ENCODE measurements at places on chromosomes 3 and 15.

DNA sequence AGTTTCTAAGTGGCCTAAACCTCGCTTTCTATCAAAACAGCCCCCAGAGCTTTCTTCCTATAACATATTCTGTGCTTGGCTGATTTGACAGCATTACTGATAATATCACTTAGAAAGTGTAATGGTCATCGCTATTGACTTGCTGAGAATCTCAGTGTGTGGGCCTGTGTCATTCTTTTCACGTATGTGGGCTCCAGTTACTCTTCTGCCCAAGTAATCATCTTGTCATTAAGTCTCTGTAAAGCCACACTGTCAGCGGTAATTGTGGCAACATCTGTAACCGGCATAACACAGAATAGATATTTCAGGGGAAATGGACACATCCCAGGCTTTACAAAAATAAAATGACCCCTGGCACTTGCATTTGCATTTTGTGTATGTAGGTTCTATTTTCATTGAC, 313.6 kb upstream of the LMCD1 start:
- no peak for DNase-seq

DNA sequence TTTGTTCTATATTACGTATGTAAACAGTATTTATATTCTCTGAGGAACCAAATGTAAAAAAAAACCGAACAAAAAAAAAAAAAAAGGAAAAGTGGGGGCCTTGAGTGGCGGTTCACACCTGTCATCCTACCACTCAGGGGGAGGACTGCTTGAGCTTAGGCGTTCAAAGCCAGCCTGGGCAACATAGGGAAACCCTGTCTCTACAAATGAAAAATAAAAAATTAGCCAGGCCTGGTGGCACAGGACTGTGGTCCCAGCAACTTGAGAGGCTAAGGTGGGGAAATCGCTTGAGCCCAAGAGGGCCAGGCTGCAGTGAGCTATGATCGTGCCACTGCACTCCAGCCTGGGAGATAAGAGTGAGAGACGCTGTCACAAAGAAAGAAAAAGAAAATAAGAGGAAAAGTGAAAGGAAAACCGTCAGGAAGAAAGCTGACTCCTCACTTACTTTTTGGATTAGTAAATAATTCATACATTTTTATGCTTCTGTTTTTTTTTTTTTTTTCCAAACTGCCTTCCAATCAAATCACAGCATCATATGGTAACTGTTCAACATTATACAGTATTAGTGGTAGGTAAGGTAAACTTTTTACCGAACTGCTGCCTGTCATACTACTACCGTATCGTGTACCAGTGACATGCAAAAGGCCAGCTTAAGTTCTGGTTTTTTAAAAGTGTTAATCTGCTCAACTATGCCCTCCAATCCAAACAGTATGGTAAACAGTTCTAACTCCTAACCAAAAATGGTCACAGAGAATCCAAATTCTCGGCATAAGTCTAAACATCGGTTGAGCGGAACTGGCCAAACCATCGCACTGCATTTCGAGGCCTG, 1.2 kb downstream of the PHC3 start:
- no peak for DNase-seq

- no peak for DNase-seq
Measured at GRCh38 chr15:25410649-25411048, 28.2 kb downstream of the UBE3A start.

GRCh38 chr15:64865998-64866520, 24.3 kb downstream of the PLEKHO2 start:
- DNase-seq: no peak

DNA sequence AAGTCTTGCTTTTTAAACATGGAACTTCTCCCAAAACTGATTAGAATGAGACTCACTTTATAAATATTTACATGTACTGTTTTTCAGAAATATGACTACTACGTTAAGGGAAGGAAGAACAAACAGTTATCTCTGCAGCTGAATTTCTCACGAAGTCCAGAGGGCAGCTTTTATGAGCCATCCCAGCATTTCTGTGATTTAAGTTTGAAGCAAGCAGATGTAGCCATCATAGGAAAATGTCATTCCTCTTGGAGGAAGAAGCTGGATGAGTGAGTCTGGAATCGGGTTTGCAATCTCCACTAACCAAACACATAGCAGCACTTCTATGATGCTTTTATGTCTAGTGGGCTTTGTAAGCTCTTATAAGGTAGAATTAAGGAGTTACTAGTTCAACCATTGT, 53.7 kb downstream of the SCN11A start:
- DNase-seq: no peak

- no peak for DNase-seq
Measured at GRCh38 chr3:58293516-58293915, 12.5 kb upstream of the RPP14 start.

DNA sequence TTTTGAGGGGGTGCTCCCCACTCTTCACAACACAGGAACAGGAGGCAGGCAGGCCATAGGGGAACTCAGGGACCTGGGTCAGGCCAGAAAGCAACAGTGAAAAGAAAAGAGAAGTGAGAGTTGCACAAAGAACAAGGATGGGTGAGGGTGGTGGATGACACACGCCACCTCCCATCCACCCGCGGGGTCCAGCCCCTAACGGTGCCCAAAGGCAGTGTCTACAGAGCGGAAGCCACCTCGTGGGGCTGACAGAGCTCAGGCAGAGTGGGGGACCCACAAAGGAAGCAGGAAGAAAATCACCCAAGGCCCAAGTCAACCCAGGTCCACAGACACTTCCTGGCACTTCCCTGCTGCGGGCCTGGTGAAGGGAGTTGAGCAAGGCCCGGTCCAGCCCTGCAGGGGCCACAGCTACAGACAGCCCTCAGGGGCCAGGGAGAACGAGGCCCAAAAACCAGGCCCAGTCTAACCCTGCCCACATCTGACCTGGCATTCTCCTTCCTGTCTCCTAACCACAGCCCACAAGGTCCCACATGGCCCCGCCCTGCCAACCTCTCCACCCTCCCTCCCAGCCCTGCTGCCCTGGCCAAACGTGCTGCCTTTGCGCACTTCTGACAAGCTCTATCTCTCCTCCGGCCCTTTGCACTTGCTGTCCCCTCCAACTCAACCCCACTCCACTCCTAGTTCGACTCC, 5.9 kb downstream of the NUP210 start:
- peak; percentile 72 for DNase-seq

DNA sequence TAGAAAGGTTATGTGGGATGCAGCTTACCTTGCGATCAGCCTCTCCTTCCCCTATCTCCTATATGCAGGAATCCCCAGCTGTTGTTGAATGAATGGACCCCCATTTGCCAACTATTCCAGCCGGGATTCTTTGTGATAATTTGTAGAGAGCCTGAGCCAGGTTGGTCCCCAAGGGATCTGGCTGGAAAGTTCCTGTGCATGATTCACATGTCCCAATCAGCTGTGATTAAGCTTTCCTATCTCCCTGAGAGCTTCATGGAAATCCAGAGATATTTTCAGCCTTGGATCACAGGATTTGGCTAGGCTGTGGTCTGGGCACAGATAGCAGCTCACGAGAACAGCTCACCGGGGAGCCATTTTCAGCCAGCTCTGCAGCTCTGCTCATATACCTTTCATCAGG, 76.7 kb downstream of the ARNT2 start:
- no peak for DNase-seq

DNA sequence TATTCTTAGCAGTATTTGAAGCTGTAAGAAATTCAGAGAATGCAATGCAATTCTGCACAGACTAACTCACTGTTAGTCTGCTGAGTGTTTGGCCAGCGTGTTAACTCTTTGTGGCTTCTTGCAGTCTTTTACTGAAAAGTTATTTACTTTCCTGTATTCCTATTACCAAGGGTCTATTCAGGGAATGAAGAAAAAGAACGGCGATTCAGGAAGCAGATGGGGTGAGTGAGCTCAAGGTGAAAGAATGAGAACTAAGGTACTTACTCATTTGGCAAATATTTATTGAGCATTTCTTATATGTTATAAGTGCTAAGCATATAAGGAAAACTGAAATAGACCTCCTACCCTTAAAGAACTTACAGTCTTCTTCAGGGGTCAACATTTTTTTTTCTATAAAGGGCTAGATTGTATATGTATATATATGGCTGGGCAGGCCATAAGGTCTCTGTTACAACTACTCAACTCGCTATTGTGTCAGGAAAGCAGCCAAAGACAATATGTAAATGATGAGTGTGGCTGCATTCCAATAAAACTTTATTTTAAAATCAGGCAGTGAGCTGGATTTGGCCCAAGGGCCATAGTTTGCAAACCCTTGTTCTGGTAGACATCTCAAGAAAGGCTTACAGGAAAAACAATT, 271.9 kb upstream of the GADL1 start:
- DNase-seq: no peak

GRCh38 chr3:196585044-196585757, 16.7 kb downstream of the FBXO45 start:
- no peak for DNase-seq

DNA sequence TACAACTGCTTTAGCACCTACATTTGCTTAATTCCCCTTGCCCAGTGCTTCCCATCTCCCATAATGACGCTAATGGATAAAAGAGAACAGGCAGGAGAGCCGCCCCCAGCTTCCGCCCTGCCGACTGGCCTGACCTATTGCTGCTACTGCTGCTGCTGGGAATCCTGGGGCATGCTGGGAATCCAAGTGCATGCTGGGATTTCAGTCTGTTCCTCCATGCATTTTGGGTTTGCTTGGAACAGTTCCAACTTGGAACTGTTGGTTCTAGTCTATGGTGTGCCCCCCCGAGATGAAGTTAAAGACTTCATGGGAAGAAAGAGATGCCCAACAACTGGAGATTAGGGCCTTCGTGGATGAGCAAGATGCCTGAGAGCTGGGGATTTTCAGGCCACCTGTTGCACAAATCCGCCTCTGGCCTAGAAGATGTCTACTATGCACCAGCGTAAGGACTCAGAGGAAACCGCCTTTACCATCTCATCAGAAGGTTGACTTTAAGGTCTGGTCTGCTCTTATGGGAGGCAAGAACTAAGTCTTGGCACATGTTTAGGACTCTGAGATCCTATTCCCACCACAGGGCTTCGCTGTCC, 29.0 kb downstream of the HAPLN3 start:
- DNase-seq: no peak

DNA sequence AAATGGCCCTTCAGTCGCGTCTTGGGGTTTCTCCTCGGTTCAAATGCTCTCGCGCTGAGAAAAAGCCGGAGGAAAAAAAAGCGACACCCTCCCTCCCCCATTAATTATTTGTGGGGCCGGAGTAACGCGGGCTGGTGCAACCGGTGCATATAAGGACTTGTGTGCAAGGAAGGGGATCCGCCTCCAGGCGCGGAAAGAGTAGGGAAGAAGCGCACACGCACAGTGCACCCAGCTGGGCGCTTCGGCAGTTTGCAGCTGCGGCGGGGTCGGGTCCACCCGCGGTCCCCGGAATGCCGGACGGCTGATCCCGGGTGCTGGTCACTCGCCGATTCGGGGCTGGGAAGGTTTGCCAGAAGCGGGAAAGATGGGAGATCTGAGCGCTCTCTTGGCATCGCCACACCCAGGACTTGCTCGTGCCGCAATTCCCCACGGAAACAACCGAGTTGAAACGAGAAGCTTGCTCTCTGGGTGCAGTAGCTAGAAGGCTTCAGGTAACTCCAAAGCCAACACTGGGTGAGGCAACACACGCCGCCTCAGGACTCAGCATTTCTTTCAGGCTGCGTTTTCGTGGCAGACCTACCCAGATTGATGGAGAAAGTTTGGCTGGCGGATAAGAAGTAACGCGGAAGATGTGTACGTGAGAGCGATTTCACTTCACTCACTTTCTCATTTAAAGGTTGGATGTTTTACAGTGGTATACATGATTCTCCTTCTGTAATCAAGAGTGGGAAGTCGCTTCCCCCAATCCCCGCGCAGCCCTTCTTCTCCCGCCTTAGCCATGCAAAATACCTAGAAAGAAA, 720 bp upstream of the TNIK start:
- DNase-seq: peak; percentile 39

DNA sequence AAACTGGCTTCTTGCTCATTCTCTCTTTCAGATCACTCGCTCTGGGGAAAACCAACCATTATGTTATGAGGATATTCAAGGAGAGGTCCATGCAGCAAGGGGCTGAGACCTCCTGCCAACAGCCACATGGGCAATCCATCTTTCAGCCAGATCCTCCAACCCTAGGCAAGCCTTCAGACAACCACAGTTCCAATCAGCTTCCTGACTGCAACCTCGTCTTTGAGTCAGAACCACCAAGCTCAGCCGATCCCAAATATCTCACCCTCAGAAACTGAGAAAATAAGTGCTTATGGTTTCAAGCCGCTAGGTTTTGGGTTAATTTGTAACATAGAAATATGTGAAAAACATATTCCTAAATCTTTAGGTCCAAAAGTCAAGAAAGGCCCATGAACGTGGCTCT, 10.3 kb downstream of the LDHAL6B start:
- DNase-seq: no peak

DNA sequence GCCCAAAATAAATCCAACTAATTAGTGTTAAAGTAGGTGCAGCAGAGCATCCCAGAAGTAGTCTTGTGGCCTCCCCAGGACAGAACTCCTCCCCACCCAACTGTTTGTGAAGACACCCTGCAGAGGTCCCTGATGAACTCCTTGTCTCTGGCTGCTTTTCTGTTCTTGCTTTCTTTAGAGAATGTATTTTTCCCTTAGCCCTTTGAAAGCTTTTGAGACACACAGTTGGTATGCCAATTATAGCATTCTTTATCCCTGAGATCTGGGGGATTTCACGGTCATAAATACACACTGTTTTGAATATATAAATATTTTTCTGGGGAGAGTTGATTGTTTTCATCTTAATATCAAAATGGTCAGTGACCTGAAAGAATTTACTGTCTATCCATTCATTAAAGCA, 9.8 kb downstream of the TFG start:
- DNase-seq: no peak

DNA sequence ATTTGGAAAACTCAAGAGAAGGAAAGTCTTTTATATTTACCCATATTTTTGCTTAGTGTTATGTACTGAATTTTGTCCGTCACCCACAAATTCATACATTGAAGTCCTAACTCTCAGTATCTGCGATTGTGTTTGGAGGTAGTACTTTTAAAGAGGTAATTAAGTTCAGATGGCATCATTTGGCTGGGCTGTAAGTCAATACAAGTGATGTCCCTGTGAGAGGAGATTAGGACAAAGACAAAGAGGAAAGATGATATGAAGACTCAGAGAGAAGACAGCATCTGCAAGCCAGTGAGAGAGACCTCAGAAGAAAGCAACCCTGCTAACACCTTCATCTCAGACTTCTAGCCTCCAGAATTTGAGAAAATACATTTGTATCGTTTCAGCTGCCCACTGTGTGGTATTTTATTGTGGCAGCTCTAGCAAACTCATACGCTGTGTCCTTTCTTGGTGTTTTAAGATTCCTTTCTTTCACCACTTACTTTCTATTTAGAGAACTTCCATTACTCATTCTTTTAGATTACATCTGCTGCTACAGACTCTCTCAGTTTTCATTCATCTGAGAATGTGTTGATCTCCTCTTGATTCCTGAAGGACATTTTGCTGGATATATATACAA, 17.0 kb downstream of the LRCH3 start:
- DNase-seq: no peak

DNA sequence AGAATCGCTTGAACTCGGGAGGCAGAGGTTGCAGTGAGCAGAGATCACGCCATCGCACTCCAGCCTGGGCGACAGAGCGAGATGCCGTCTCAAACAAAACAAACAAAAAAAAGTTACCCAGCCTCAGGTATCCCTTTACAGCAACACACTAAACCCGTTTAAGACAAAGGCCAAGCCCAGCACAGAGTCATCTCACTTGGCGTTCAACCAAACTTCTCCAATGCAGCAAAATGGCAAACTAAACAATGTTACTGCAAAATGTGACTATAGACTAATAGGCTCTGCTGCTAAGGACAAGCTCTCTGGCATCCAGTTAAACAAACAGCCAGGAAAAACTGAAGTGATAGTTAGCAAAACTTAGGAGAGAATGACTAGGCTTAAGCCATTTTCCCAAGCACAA, 6.4 kb upstream of the FAM219B start:
- no peak for DNase-seq
